Panc1 (cell line): ENCODE measurements at places on chromosomes 3 and 15. TPM values are rescaled to one million over a fixed set of nuclear protein-coding genes. Genes with fewer than 3 reads are reported as not detected.

GRCh38 chr3:178342111-178342510 lies 194.1 kb upstream of the KCNMB2 start:
- no peak overlapping the region; the same call in 1 of the 2 replicates for H3K27ac ChIP-seq
- DNase-seq, result no peak
- no peak overlapping the region for H3K4me3 ChIP-seq
- no peaks in the 10 kb centered on the region for H3K4me1 ChIP-seq
- H3K27me3 ChIP-seq, result no peaks in the 10 kb centered on the region

DNA sequence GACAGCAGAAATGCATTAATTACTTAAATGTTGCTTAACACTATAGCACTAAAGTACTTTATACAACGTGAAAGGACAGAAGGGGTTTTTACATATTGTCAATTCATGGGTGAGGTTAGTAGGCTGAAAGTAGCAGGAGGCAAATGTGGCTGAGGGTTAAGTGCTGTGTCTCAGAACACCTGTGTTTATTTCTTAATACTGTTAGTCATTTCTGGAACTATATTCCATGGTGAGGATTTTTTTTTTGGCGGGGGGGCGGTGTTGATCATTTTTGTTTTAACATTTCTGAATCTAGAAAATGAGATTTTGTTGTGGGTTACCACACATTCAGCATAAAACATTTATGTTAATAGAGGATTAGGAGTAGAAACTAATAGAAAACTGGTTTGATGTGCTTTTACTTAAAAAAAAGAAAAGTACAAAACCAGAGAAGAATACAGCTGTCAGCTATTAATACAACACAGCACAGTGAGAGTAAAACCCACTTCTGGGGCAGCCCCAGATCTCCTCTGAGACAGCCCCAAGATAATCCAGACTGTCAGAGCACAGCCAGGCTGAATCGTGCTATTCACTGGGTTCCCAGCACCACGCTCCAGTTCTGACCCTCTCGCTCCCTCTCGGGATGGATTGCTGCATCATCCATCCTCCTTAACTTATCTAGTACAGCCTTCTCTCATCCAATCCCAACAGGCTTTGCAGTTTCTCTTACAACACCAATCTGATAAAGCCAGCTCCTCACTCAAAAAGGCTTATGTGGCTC lies 307.7 kb downstream of the TUSC7 start:
- no peak for DNase-seq
- peaks cover 3% of the 10 kb centered on the region; the same call in 1 of the 2 replicates for H3K4me1 ChIP-seq
- no peaks in the 10 kb centered on the region for H3K36me3 ChIP-seq
- H3K4me3 ChIP-seq, result no peak overlapping the region
- no peak overlapping the region for H3K27ac ChIP-seq

DNA sequence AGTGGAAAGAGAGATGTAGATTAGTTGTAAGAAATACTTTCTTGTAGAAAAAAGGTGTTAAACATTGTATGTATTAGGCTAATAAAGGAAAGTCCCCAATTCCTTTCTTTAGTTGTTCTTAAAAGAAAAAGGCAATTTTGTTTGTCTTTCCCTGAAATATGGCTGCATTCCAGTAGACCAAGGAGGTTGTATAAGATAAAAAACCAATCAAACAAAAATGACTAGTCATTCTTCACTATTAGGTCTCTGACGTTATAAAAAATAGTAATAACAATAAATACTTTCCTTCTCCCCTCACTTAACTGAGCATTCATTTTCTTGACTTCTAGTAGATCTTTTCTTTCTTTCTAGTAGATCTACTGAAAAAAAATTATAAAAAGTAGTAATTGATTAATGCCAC lies 8.6 kb upstream of the PPM1L start:
- H3K36me3 ChIP-seq, result no peaks in the 10 kb centered on the region
- no peak overlapping the region for H3K4me3 ChIP-seq
- H3K4me1 ChIP-seq, result no peaks in the 10 kb centered on the region
- peaks cover 12% of the 10 kb centered on the region; the same call in 1 of the 2 replicates for H3K27me3 ChIP-seq
- H3K27ac ChIP-seq, result no peak overlapping the region

DNA sequence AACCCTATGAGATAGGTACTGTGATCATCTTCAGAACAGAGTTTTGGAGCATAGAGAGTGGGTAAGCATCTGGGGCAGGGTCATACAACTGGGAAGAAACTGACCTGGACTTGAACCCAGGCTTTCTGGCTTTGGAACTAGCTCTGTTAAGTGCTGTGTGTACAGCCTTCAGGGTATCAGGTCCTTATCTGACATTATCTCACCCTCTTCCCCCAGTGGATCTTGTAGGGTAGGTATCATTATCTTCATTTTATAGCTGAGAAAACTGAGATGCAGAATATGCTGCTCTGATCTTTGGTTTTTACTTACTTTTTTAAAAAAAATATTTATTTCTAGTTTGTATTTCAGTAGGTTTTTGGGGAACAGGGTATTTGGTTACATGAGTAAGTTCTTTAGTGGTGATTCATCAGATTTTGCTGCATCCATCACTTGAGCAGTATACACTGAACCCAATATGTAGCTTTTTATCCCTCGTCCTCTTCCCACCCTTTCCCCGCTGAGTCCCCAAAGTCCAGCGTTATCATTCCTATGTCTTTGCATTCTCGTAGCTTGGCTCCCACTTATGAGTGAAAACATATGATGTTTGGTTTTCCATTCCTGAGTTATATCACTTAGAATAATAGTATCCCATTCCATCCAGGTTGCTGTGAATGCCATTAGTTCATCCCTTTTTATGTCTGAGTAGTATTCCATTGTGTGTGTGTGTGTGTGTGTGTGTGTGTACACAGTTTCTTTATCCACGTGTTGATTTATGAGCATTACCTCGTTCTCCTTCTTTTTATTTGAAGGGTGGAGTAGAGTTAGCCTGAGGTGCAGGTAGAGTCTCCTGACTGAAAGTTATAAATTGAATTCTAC lies 271.2 kb downstream of the PTPRG start:
- no peaks in the 10 kb centered on the region for H3K36me3 ChIP-seq
- DNase-seq, result no peak
- H3K4me3 ChIP-seq, result no peak overlapping the region
- H3K4me1 ChIP-seq, result no peaks in the 10 kb centered on the region

DNA sequence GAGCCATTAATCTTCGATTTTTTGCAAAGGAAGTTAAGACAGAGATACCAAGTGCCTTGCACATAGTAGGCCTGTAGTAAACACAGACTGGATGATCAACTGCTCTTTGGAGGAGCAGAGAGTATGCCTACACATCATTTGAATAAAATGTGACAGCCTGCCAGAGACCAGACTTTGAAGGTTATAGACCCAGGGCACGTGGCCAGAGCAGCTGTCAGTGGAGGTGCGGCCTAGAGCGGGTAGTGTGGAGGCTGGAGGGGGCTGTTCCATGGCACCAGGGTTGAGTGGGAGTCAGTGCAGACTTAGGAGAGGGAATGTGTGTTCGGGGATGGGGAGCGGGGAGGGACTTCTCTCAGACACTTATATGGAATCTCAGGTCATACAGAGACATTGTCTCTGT lies 80.8 kb downstream of the SMAD3 start:
- no peaks in the 10 kb centered on the region for H3K36me3 ChIP-seq
- no peaks in the 10 kb centered on the region for H3K27me3 ChIP-seq
- peak overlapping the region; percentile 100 for H3K27ac ChIP-seq
- no peak for DNase-seq
- H3K4me1 ChIP-seq, result peaks cover 100% of the 10 kb centered on the region

DNA sequence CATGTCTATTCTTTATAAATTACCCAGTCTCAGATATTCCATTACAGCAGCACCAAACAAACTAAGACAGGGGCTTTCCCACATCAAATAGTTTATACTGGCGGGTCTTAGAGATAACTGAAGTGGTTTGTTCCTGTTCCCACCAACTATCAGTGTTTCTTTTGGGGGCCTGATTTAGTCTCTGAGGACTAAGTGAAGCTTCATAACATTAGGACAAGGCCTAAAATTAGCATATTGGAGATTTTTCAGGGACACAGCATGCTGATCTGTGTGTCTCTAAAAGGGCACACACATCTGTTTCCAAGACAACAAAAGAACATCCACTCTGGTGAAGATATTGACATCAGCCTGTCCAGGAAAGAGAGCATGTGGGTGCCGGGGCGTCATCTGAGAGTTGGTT lies 72.6 kb upstream of the SEMA6D start:
- no peak overlapping the region for H3K27ac ChIP-seq
- no peaks in the 10 kb centered on the region for H3K36me3 ChIP-seq
- no peaks in the 10 kb centered on the region for H3K27me3 ChIP-seq
- H3K4me1 ChIP-seq, result no peaks in the 10 kb centered on the region
- no peak for DNase-seq

DNA sequence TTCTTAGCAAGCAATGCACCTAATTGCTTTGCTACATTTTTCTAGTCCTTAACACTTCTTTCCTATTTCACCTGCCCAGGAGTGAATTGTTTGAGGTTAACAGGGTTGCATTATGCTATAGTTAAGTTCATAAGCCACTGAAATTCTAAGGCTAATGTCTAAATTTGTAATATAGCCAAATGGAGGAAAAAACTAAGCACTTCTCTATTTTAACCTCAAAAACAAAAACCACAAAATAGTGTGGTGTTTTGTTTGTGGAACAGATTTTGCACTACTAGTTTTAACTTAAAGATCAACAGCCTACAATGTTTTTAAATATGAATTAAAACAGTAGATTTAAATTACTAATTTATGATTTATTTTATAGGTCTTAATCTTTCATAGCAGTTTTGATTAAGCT lies 5.5 kb downstream of the ATOSA start:
- no peaks in the 10 kb centered on the region for H3K27me3 ChIP-seq
- no peaks in the 10 kb centered on the region; the same call in 1 of the 2 replicates for H3K36me3 ChIP-seq

- no peaks in the 10 kb centered on the region for H3K27me3 ChIP-seq
- no peaks in the 10 kb centered on the region for H3K4me1 ChIP-seq
- H3K4me3 ChIP-seq, result no peak overlapping the region
- no peak for DNase-seq
- no peaks in the 10 kb centered on the region for H3K36me3 ChIP-seq
Measured at GRCh38 chr15:64337761-64338160, 18.2 kb downstream of the CSNK1G1 start.

- no peak for DNase-seq
- no peaks in the 10 kb centered on the region for H3K36me3 ChIP-seq
- H3K27me3 ChIP-seq, result no peaks in the 10 kb centered on the region; the same call in 1 of the 2 replicates
- H3K4me3 ChIP-seq, result peak overlapping the region; percentile 16; the same call in 1 of the 2 replicates
- peaks cover 5% of the 10 kb centered on the region; the same call in 1 of the 2 replicates for H3K4me1 ChIP-seq
- no peak overlapping the region for H3K27ac ChIP-seq
Measured at GRCh38 chr15:72319360-72319984, 485 bp downstream of the CELF6 start.

DNA sequence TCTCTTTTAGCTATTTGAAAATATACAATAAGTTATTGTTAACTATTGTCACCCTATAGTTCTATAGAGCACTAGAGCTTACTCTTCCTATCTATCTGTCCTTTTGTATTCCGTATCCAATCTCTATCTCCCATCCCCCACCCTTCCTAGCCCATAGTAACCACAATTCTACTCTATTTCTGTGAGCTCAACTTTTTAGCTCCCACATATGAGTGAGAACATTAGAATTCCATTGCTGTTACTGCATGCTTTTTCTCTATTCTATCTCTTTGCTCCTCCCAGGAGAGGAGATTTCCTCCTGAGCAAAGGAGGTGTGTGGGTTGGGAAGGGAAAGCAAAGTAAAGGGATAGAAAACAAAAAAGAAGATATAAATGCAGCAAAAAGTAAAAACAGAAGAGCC lies 105.6 kb upstream of the SLC4A7 start:
- peak overlapping the region; percentile 90 for H3K27ac ChIP-seq
- no peaks in the 10 kb centered on the region for H3K27me3 ChIP-seq
- H3K4me1 ChIP-seq, result peaks cover 35% of the 10 kb centered on the region
- no peak for DNase-seq
- no peak overlapping the region for H3K4me3 ChIP-seq

- no peak overlapping the region for H3K4me3 ChIP-seq
- no peak for DNase-seq
- peak overlapping the region; percentile 35 for H3K27ac ChIP-seq
- H3K4me1 ChIP-seq, result peaks cover 27% of the 10 kb centered on the region
- H3K36me3 ChIP-seq, result no peaks in the 10 kb centered on the region
Measured at GRCh38 chr15:100764778-100765466, 114.7 kb upstream of the ALDH1A3 start.

GRCh38 chr3:48762816-48763215 lies 45.8 kb upstream of the IP6K2 start:
- DNase-seq, result no peak
- no peaks in the 10 kb centered on the region for H3K4me1 ChIP-seq
- no peaks in the 10 kb centered on the region for H3K36me3 ChIP-seq
- no peaks in the 10 kb centered on the region for H3K27me3 ChIP-seq
- no peak overlapping the region for H3K4me3 ChIP-seq

DNA sequence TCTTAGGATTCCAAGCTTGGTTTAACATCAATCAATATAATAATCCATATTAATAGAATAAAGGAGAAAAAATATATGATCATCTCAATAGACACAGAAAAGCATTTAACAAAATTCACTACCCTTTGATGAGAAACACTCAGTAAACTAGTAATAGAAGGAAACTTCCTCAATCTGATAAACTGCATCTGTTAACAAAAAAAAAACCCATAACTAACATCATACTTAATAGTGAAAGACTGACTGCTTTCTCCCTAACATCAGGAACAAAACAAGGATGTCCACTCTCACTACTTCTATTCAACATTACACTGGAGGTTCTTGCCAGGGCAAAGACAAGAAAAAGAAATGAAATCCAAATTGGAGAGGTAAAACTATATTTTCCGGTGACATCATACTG lies 30.5 kb downstream of the LRRK1 start:
- peaks cover 18% of the 10 kb centered on the region for H3K4me1 ChIP-seq
- H3K27me3 ChIP-seq, result no peaks in the 10 kb centered on the region
- peak overlapping the region; percentile 5; the same call in 1 of the 2 replicates for H3K27ac ChIP-seq
- H3K4me3 ChIP-seq, result no peak overlapping the region

- no peaks in the 10 kb centered on the region for H3K4me1 ChIP-seq
- H3K27ac ChIP-seq, result no peak overlapping the region
- H3K27me3 ChIP-seq, result peaks cover 2% of the 10 kb centered on the region; the same call in 1 of the 2 replicates
- no peak for DNase-seq
Measured at GRCh38 chr3:170437176-170437575, 18.5 kb downstream of the CLDN11 start.

GRCh38 chr3:30943206-30943605 lies 48.7 kb upstream of the GADL1 start:
- H3K4me1 ChIP-seq, result no peaks in the 10 kb centered on the region
- DNase-seq, result no peak
- H3K36me3 ChIP-seq, result no peaks in the 10 kb centered on the region

Gene ATP13A5
- not detected for total RNA-seq

Gene CCR8
- not detected for total RNA-seq

Gene MIX23
- total RNA-seq, result 61.7 TPM

Gene RASGRP1
- total RNA-seq, result 0.51 TPM

Gene TMEM158
- total RNA-seq, result 7.3 TPM

Gene SMC4
- 160 TPM for total RNA-seq

Gene PTX3
- 2.1 TPM for total RNA-seq

Gene PLAAT1
- 3.9 TPM for total RNA-seq

Gene ILDR1
- not detected for total RNA-seq

Gene PLSCR4
- 3.5 TPM for total RNA-seq

Gene IL20RB
- 1.7 TPM for total RNA-seq

Gene TRPM1
- not detected for total RNA-seq

Gene ETFA
- total RNA-seq, result 159 TPM

Gene ADGRG7
- not detected for total RNA-seq

Gene TMEM202
- not detected for total RNA-seq
